ENCODE measurements at places on chromosomes 1 and 21.

- DNase-seq, result peak; percentile 55
Observed at GRCh38 chr1:201539561-201540431, 869 bp downstream of the NAV1 start.

- no peak for DNase-seq
Observed at GRCh38 chr1:204454476-204454875, 40.1 kb downstream of the PIK3C2B start.

- DNase-seq, result no peak
Observed at GRCh38 chr1:206657751-206658150, 22.4 kb downstream of the DYRK3 start.

GRCh38 chr21:16534408-16535101 lies 804.8 kb downstream of the USP25 start:
- peak; percentile 5 for DNase-seq

DNA sequence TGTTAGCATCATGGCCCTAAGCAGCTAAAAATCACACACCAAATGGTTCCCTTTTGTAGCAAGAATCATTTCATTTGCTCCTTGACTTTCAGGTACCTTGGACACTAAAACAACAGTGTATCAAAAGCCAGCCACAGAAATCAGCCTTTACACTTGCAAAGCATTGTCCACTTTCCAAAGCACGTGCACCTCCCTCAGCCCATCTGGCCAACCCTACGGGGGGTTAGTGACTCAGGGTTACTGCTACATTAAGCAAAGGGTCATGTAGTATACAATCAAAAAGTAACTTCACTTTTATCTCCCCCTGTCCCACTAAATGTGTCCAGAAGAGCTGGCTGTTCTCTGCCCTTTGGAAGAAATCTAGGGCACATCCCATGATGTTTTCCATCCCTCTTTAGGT lies 149.7 kb downstream of the HIVEP3 start:
- no peak for DNase-seq

DNA sequence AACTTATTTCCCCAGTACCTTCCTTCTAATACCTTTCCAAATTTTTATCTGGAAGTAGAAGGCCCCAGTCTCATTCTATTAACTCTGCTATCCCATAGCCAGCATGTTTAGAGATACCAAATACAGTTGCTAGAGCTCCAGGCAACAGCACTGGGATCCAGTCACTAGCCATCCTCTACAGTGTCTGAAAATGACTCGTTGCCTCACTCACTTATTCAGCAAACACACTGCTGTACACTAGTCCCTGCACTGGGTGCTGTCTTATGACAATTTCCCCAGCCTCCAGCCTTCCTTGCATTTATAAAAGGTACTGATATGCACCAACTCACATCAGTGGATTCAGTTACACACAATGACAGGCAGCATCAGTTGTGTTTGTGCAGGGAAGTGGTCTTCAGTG lies 179.0 kb downstream of the DSCAM start:
- no peak for DNase-seq

GRCh38 chr1:207454046-207454964 lies at the start of gene CR2:
Gene CR2, plus strand, starts transcription at chr1:207454328. Its CDS starts 91 bp downstream, at chr1:207454419.
- DNase-seq, result no peak

- DNase-seq, result no peak
Observed at GRCh38 chr1:150008699-150009098, 1.8 kb downstream of the OTUD7B start.

DNA sequence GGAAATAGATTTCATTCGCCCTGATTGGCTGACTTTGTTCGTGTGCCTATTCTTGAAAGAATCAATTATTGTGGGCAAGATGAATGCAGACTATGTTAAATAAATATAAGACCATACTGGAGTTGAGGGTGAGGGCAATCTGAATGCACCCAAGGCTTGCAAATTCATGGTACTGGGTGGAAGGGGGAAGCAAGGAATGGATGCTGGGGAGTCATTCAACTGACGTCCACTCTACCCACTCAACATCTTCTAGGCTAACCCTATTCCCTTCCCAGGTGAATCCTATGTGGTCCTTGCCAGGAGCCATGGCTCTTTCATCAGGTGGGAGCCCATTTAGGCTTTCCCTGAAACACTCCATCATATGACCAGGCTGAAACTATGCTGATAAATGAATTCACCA lies 5.7 kb upstream of the CYP4B1 start:
- DNase-seq, result no peak

GRCh38 chr1:165431079-165431478 lies 13.8 kb downstream of the RXRG start:
- DNase-seq, result no peak

DNA sequence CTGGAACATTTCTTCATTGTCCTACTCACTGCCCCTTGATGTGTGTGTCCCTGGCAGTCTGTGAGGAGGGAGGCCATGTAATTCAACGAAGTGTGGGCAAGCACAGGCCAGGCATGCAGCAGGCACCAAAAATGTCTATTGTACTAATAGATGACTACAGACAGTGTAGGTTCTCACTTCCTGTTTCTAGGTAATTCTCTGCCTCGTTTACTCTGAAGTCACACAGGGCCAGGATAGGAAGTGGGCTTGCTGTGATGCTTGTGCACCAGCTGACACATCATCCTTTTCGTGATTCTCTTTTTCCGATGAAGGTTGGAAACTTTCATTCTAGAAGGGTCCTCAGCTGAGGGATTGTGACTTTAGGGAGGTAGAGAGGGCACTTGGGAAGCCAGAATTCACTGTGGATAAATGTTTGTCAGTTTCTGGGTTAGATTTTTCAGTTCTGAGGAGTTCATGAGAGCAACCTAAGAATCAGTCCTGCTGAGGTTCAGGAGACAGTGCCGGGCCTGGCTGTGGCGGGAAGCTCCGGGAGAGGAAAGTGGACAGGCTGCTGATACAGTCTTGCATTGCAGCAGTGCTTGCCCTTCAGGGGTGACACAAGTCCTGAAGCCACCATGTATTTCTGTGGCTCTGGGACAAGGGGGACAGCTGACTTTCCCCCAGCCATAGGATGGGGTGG lies 4.3 kb upstream of the CSF1 start:
- no peak for DNase-seq

DNA sequence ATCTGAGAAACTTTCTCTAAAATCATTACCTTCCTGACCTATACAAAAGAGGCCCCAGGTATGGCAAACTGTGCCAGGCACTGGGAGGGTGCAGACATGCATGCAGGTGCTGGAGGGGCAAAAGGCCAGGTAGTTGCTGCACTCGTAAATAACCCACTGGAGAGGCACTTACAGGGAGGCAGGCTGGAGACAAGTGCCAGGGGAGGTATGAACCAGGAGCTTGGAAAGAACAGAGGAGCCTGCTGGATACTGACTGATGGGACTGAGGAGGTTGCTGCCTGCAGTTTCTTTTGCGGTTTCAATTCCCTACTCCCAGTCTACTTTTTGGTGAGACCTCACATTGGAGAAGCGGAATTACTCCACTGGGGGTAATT lies 113.9 kb downstream of the DSCAM start:
- DNase-seq, result no peak

- no peak for DNase-seq
Observed at GRCh38 chr1:166884040-166884642, 8.1 kb upstream of the TADA1 start.

- DNase-seq, result no peak
Observed at GRCh38 chr1:41908288-41908895, 10.3 kb downstream of the HIVEP3 start.

GRCh38 chr1:16367258-16367967 lies 371 bp downstream of the SZRD1 start:
- peak; percentile 28 for DNase-seq

- DNase-seq, result no peak
Observed at GRCh38 chr21:45831991-45832740, 149.4 kb upstream of the COL6A1 start.

All from H54 (cell line).